ENCODE measurements at places on chromosomes 3 and 15. TPM values are rescaled to one million over a fixed set of nuclear protein-coding genes. Genes with fewer than 3 reads are reported as not detected.

The DNAH12 gene
- 0.92 TPM for total RNA-seq

The SMCO1 gene
- not detected for total RNA-seq

The GMNC gene
- total RNA-seq = 0.29 TPM

The TBC1D2B gene
- total RNA-seq = 50.0 TPM

The CLDN1 gene
- 204 TPM for total RNA-seq

The ATR gene
- 70.5 TPM for total RNA-seq

The EPHA3 gene
- total RNA-seq = 28.8 TPM

The CDHR4 gene
- not detected for total RNA-seq

The SERP1 gene
- total RNA-seq = 147 TPM

DNA sequence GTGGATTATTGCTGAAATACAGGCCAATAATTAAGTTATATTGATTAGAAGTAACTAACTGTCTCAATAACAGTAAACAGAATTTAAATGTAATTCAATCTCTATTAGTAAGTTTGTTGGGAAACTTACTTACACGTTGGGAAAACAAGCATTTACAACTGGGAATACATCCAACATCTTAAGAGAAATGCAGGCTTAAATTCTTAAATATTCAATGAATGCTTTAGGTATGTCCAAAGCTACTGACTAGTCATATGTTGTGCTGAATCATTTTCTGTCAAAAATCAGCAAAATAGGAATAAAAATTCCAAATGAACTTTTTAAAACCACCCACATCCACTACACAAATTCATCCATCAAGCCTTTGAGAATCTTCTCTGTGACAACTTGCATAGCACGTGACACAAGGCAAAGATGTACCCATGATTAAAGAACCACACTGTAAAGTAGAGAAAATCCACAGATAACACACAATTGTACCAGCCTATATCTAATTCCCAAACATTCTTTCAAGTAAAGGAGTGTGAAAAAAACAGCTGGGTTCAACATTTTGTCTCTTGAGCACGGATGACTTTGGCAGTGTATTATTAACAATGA is 60.0 kb downstream of the NMNAT3 start:
- DNase-seq = no peak

DNA sequence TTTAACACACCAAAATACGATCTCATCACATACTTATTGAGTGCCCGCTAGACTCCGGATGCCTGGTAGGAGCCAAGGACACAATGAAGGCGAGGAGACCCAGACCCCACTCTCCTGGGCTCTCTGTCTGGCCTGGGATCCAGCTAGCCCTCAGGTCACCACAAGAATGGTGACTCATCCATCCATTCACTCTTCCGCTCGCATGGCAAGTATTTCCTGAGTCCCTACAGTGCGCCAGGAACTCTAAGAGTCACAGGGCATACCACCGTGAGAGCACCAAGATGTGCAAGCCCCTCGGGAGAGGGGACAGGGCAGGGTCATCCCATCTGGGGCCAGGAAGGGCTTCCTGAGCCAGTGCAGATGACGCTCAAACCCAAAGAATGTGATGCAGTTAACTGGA is 101.6 kb upstream of the PRR20G start:
- no peak for DNase-seq

GRCh38 chr3:113297841-113298240 is 86.5 kb downstream of the BOC start:
- DNase-seq = no peak

- no peak for DNase-seq
These were observed 431.4 kb downstream of the GRM7 start for GRCh38 chr3:7292362-7292761.

- no peak for DNase-seq
These were observed 32.5 kb downstream of the OR5H15 start for GRCh38 chr3:98199020-98199419.

GRCh38 chr3:139868773-139869172 is 66.2 kb upstream of the CLSTN2 start:
- DNase-seq = no peak

DNA sequence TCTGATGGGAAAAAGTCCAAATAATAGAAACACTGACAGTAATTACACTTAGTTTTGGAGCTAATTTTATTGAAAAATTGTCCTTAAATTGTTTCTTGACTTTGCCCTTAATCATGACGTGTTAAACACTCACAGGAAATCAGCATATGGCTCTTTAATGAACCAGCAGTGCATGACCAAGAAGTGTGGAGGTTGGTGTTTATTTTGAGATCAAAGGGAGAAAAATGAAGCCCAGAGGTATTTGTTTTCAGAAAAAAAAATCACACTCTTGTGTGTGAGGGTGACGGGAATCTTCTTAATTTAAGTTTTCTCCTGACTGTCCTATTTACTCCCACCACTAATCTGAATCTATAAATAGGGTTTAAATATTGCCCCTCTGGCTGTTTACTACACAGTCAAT is 28.8 kb upstream of the SYNM start:
- no peak for DNase-seq

DNA sequence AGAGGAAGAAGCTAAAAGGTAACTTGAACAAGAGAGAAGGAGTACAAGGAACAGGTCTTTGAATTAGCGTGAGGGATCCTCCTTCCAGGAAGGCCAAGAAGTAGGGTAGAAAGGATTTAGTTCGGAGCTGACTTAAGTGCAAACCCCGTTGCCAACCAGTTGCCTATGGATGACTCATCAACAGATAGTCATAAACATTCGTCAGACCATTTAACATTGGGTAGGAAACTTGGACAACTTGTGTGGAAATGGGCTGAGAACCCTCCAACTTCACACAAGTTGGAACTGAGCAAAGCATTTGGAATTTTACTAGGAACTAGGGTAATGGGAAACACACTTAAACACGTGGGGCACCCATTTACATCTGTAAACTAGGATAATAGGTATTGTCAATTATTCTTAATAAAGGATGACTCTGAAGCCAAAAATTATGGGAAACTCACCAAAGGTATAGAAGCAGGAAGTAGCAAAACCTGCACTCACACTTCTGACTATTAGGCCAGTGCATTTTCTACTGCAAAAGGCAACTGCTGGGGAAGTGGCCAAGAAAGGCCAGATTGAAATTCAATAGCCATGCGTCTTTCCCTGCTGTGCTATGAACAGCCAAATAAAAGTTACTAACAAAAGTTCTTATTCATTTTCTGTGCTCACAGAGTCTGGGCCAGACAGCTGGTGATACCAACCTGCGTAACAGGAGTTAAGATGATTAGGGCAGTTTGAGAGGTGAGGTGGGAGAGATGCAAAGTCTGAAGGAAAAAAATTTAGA is 174.5 kb upstream of the TMC3 start:
- no peak for DNase-seq

GRCh38 chr3:139653582-139653981 is 24.2 kb downstream of the NMNAT3 start:
- DNase-seq = peak; percentile 18

DNA sequence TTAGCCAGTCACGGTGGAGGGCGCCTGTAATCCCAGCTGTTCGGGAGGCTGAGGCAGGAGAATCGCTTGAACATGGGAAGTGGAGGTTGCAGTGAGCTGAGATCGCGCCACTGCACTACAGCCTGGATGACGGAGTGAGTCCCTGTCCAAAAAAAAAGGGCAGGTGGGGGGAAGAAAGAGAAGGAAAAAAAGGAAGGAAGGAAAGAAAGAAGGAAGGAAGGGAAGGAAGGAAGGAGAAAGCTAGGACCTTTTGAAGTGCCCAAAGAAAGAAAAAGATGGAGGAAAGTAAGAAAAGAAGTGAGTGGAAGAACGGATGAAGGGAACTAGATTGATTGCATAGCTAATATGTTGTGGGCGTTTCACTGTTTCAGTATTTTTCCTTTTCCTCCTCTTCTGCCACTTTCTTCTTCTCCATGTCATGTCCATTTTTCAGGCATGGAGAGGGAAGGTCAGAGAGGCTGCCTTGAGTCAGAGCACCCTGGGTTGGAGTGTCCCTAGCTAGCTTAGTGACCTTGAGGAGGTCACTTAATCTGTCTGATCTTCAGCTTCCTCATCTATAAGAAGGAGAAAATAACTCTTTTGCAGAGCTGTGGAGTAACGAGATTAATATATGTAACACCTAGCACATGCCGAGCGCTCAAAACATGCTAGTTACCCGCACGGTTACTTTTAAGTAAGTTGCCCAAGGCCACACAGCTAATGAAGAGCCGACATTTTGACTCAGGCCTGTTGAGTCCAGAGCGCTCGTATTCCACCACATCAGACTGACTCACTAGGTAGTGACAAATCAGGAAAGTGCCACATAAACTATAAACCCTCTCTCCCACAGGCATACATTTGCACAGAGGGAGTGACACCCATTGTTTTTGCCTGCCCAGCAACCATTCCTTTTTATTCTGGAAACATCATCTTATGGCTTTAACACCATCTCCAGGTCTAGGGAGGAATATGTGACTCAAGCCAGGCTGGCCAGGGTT is 42.2 kb downstream of the BHLHE40 start:
- no peak for DNase-seq

- no peak for DNase-seq
These were observed 315.5 kb downstream of the FHIT start for GRCh38 chr3:60935709-60936108.

DNA sequence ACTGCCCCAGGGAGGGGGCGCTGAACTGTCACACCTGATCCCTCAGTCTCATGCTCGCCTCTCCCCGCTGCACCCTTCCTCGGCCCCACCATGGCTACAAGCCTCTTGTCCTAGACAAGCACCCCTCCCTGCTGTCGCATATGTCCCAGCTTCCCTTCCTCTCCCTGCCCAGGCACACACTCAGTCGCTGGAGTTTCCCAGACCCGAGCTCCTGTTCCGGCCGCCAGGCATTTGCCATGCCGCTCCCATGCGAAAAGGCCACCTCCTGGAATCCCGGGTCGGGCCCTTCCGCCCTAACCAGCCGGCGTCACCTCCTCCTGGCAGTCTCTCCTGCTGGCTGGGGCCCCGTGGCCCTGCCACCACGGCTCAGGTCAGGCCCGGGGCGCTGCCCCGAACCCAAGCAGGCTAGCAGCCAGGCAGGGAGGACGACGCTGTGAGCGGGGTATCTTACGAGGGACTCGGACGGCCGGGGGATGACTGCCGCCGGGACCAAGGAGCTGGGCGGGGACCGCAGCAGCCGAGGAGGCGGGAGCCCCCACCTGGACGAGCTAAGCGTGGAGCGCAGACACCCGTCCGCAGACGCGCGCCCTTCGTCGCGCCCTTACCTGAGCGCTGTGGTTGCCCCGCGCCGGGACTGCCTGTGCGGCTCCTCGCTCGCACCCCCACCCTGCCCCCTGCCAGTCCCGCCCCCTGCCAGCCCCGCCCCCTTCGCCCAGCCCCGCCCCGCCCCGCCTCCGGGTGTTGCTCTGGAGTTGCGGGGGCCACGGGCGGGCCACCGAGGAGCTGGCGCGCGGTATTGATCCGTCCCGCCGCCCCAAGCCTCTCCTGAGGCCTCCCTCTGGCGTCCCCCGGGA is at the start of gene ALS2CL:
Gene ALS2CL, minus strand, starts transcription at position 642 of the 854 bp plus-strand sequence. CDS start 4,239 bp downstream, outside the sequence.
- DNase-seq = peak; percentile 73

- no peak for DNase-seq
These were observed 483.8 kb downstream of the TUSC7 start for GRCh38 chr3:117193390-117193789.

DNA sequence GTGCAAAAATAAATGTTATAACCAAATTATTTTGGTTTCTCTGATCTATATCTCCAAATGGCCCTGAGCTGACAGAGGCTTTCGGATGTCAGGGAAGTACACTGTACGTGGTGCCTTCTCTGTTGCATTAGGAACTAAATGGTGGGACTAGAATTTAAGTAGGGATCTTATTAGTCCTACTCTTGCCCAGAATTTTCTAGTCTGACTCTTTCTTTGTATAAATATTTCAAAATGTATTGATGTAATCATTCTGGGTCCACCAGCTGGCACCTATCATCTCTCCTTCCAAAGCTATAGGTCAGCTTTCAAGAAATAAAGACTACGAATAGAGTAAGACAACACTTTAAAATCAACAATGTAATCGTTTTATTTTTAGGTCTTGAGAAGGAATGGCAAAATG is 22.3 kb upstream of the MLF1 start:
- DNase-seq = no peak

DNA sequence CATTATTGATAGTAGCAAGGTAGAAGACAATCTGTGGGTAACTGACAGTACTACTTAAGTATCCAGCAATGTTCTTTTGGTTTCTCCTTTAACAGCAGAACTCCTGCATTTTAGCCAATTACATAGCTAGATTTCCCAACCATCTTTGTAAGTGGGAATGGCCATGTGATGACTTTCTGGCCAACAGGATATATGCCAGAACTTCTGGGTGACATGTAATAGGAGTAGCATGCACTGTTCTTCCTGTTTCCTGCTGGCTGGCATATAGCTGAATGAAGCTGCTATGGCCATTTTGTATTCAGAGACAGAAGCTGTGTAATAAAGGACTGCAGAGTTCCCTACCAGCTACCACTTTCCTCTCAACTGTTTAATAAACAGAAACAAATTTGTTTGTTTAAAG is 18.0 kb downstream of the SPICE1 start:
- no peak for DNase-seq

DNA sequence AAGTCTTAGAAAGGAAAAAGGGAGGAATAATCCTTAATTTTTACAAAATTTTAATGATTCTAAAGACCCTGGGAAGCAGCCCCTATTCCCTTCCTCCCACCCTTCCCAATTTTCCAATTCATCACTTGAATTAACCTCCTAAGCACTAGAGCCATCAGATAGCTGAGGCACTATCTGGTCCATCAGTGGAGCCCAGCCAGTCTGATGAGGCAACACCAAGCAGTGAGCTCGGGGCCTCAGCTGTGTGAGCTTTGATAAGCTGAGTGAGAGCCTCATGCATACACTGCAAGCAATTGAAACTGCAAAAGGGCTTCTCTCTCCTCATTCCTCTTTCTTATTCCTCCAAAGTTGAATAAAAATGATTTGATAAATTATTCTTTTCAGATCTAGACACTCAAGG is 31.9 kb downstream of the TUSC7 start:
- no peak for DNase-seq

DNA sequence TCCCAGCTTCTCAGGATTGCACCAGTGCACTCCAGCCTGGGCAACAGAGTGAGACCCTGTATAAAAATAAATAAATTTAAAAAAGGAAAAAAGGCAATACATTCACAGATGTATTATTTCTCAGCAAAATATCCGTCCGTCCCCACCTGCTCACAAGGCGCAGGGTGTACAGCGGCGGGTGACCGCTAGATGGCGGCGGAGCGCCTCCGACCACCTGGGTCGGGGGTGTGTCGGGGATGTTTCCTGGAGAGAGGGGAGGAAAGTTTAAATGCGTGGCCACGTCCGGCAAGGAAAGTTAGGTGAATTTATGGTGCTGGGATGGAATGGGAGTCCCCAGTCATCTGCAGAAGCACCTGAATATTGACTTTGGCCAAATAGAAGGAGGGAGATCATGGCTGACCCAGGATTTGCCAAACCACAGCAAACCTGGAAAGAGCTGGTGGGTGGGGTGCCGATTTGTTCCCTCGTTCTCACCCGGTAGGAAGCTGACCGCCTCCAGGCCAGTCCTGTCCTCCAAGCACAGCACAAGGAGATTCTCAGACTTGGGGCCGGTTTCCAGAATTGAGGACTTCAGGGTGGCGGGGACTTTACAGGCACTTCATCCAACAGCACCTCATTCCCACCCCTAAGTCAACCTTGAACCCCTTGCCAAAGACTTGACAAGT is 88.3 kb downstream of the TMEM266 start:
- DNase-seq = peak; percentile 87

Data from Calu3 (cell line).